Substantia nigra (tissue), 51 donors: ENCODE measurements at places on chromosomes 6 and 20.

GRCh38 chr20:37270576-37271420, 9.2 kb upstream of the GHRH start:
- no peak for DNase-seq

GRCh38 chr6:130032758-130033340, 14.5 kb downstream of the L3MBTL3 start:
- DNase-seq = no peak

DNA sequence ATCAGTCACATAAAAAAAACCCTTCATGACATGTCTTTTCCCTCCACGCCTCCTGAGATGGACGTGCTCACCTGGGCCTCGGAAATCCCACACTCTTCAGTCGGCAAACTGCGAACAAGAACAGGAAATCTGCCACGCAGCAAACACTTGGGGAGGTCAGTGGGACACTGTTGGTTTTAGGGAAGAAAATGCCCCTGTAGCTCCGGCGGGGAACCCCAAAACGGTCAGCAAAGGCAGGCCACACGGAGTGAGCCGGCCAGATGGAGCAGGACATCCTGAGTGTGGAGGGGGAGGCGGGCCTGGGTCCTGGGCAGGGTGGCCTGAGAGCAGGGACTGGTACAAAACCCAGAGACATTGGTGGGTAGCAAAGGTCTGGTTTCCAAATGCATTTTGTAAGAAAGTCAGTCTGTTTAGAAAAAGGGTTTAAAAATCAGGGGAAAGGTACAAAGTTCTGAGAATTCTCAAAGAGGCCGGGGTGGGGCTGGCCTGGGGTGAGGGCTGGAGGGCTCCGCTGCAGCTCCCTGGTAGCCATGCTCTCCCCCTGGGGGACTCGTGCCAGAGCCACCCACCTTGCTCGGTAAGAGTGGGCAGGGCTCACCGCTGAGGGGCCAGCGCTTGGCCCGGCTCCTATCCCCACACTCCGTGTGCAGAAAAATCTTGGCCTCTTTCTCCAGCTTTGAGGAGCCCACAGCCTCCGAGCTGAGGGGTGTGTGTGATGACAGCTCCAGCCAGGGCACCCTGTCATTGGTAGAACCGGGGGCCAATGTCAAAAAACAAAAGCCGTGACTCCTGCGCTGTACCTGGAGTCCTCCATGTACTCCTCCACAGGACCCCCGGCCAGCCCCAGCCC, 5.2 kb downstream of the SLC2A4RG start:
- no peak for DNase-seq

DNA sequence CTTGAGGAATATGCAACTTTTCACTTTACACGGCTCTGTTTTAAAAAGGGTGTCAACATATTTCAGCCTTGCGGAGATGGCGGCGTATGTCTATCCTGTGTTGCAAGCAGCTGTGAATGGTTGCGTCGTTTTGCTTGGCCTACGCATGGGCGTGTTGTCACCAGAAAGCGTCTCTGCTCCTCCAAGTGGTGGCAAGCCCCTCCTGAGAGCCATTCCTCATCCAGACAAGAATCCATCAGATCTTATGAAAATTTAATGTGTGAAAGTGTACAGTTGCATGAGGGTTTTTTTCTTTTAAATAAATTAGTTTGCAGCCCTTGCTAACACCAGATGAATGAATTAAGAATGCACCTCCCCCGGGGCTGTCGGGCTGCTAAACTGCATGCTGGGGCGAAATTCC, 114.4 kb downstream of the PHACTR3 start:
- no peak for DNase-seq

GRCh38 chr6:143529095-143529494, 17.6 kb upstream of the FUCA2 start:
- DNase-seq = no peak

- DNase-seq = no peak
These were observed 191.6 kb upstream of the EXOC2 start for GRCh38 chr6:884570-884969.

- DNase-seq = no peak
These were observed 689.7 kb upstream of the GJE1 start for GRCh38 chr6:141443032-141443431.

- DNase-seq = no peak
These were observed 345.2 kb upstream of the RSPO3 start for GRCh38 chr6:126773112-126773805.

GRCh38 chr6:38725414-38726183, 10.5 kb downstream of the DNAH8 start:
- no peak for DNase-seq

- no peak for DNase-seq
These were observed 263.2 kb upstream of the RNF217 start for GRCh38 chr6:124699038-124699437.

- DNase-seq = no peak
These were observed 11.5 kb downstream of the RNF217 start for GRCh38 chr6:124973780-124974179.

DNA sequence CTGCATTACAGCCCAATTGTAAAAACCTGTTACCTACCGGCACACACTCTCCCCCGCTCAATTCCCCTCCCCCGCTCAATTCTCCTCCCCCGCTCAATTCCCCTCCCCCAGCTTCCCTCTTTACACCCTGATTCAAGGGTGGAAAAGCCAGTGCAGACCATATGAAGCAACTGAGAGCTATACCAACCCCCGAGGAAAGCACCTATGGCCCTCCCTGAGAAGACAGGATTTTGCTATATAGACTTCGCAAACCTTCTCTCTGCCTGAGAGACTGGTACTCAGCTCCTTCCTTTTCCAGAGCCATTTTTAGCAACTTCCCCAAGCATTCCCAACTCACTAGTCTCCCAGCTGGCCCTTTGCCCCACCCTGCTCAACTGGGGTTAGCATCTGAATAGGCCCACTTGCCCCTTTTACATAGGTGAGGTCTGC, 7.6 kb downstream of the GNAS-AS1 start:
- no peak for DNase-seq

GRCh38 chr6:89146718-89147700, 1.2 kb downstream of the PM20D2 start:
- no peak for DNase-seq

GRCh38 chr6:79307321-79308036, 73.0 kb upstream of the HMGN3 start:
- no peak for DNase-seq

DNA sequence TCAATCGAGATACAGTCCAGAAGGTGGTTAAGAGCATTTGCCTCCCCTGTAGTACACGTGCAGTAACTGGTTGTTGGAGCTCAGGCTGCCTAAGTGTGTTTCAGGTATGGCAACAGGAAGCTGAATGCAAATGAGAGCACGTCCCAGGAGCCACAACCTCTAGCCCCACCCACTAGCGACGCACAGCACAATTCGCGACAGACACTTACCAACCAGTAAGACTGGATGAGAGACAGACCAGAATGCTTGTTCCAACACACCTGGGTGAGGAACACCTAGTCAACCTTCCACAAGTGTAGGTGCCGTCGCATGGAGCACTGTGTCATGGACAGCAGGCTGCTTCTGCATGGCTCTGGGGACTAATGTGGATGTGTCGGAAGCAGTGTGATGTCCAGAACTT, 7.2 kb upstream of the SERPINB1 start:
- DNase-seq = no peak

- DNase-seq = no peak
These were observed 67.3 kb upstream of the SIRPG start for GRCh38 chr20:1724901-1725300.

DNA sequence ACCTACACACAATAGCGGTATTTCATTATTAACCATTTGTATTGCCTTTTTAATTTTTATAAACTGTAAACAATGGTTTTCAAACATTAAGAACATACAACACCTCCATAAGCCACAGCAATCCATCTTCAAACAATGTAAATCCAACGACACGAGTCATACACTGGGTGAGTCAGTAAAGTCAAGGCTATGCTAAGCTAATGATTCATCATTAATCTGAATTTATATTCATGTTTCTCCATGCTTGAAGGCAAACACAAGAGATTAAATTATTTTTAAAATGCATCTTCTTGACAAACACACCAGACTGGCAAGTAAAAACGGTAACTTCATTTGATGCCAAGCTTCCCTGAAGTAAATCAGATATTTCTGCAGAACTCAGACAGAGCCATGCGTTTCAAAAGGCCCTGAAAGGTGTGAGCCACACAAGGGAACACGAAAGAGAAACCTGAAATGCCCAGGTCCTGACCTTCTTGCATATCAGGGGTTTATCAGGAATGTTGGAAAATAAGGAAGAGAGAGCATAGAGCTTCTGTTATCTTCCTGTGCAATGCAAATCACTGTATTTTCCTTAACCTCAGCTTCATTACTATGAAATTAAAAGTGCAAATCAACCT, 162.5 kb downstream of the ALDH8A1 start:
- no peak for DNase-seq

- DNase-seq = no peak
These were observed 3.0 kb upstream of the VEGFA start for GRCh38 chr6:43766964-43767461.

GRCh38 chr6:127894051-127894450, 6.8 kb downstream of the THEMIS start:
- DNase-seq = no peak

DNA sequence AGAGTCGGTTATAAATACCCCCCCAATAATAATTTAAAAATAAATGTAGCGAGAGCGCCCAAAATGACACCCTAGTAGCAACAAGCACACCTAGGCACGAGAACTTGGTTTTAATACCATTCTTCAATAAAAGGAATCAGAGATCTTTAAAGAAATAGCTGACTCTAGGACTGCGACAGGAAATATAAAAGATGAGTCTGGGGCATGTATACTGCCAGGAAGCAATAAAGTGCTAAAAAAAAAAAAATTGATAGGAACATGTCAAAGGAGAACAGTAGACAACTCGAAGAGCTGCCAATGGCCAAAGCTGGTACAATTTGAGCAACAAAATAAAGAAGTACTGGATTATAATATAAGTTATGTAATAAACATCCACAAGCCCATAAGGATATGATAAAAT, 2.2 kb downstream of the PNISR start:
- DNase-seq = no peak

DNA sequence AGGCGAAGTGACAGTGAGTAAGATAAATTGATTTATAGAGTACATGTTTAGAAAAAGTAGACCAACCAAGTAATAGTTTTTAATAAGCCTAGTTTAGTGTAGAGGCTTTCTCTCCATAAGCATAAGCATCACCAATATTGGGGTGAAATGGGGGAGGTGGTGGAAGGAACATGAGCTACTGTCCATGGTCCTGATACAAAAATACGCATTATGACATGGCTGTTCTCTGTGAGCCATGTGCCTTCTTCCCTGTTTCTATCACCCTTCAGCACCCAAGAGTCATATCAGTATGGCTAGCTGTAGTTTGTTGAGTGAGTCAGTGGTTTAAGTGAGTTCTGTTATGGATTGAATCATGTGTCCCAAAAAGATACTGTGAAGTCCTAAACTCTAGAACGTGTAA, 150.8 kb downstream of the EDN1 start:
- DNase-seq = no peak

DNA sequence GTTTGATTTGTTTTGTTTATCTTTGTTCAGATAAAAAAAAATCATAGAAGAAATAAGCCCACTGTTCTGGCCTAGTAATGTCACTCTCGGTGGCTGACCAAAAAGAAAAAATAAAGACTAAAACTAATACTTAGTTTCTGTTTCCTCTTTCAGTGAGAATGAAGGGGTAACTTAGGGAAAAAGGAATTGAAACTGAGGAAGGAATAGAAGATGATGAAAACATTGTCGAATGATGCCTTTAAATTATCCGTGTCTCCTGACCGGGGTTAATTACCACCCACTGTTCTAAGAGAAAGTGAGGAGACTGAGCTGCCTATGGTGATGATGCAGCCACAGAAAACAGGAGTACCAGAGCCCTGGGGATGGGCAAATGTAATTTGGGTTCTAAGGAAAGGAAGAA, 73.1 kb downstream of the PTCHD4 start:
- DNase-seq = no peak

DNA sequence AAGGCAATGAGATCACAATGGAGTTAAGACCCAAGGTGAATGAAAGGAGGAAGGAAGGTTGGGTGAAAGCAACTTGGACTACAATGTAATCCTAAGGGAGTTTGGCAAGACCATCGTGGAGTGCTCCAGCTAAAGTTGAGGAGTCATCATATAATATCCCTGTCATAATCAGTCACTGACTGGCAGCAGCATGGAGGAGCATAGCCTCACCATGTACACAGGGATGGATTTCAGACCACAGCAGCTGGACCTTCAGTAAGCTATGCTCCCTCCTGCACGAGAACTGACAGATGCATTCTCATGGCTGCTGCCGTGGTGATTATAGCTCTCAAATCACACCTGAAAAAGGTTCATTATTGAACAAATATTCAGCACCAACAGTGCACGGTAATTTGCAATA, 43.0 kb downstream of the GOPC start:
- no peak for DNase-seq
